ENCODE measurements at places on chromosomes 2 and 18.

GRCh38 chr2:71889759-71890684 lies 257.6 kb downstream of the CYP26B1 start:
- DNase-seq: no peak

- DNase-seq: no peak
These were observed 7.7 kb upstream of the PARD6G start for GRCh38 chr18:80254971-80255500.

DNA sequence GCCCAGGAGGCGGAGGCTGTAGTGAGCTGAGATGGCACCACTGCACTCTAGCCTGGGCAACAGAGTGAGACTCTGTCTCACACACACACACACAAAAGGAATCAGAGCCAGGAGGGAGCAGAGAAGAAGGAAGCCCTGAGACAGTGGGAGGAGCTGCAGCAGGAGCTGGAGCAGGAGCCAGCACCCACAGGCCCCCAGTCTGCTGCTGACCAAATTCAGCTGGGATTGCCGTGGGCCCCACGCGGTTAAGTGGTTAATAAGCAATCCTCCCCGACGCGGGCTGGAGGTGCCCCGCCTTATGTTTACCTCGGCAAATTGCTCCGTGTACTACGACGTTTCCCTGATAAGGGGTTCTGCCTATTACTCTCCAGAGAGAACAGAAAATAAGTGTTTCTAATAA lies 265.3 kb downstream of the TWIST2 start:
- DNase-seq: no peak

GRCh38 chr2:150174056-150174805 lies 313.2 kb downstream of the RND3 start:
- no peak for DNase-seq

DNA sequence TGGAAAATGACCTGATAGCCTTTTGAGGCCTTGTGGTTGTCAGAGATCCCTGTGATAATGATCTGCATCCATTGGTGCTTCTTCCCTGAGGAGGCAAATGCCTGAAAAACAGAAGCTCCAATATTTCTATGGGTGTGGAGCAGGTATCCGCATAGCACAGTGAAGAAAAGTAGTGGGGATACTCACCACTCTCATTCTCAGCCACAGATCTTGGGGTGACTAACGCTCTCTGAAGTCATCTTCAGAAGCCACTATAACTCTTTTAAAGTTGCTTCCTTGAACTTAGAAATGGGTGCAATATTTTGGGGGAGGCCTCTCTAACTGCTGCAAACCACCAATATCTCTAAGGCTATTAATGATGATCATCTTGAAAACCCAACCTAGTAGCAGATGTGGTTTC lies 46.2 kb downstream of the ARHGAP15 start:
- no peak for DNase-seq

- DNase-seq: no peak
These were observed 38.2 kb upstream of the CAVIN2 start for GRCh38 chr2:191885098-191885497.

Data from NCI-H1092 treated with DMSO at 0.1 percent for 48 hours (cell line).